ENCODE measurements at places on chromosomes 6 and 20.

DNA sequence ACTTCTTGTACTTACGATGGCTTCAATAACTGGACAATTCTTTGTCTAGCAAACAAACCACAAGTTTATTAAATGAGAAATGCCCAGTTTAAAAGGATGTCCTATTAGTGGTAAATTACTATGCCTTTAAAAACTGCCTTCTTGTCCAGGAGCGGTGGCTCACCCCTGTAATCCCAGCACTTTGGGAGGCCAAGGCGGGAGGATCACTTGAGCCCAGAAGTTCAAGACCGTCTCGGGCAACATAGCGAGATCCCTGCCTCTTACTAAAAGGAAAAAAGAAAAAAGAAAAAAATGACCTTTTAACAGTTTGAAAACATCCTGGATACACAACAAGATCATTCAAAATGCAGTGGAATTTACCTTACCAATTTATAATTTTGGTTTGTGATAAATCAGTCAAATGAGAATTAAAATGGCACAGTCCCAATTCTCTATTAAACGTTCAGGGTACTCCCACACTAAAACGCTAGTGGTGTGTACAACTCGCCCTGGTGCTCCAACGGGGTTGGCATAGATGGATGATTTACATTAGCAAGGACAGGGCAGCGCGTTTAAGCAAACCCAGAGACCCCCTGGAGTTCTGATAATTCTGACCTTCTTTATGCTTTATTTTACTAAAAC, 2.3 kb downstream of the ZBTB2 start:
- DNase-seq = no peak

DNA sequence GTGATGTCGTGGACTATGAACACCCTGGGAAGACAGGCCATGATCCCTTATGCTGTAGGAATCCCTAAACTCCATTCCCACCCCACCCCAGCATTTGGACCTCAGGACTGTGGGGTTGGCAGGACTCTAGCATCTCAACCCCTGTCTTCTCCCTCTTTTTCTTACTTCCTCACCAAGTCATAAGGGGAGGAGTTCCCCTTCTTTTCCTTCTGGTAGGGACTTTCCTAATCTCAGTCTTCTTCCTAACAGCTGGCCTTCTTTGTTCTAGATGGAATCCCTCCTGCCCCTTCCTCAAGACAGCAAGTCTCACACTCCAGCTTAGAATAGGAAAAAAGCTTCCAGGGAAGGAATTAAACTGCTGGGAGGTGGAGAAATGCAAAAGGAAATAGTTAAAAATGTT, 2.3 kb upstream of the SIRPB2 start:
- DNase-seq = no peak

DNA sequence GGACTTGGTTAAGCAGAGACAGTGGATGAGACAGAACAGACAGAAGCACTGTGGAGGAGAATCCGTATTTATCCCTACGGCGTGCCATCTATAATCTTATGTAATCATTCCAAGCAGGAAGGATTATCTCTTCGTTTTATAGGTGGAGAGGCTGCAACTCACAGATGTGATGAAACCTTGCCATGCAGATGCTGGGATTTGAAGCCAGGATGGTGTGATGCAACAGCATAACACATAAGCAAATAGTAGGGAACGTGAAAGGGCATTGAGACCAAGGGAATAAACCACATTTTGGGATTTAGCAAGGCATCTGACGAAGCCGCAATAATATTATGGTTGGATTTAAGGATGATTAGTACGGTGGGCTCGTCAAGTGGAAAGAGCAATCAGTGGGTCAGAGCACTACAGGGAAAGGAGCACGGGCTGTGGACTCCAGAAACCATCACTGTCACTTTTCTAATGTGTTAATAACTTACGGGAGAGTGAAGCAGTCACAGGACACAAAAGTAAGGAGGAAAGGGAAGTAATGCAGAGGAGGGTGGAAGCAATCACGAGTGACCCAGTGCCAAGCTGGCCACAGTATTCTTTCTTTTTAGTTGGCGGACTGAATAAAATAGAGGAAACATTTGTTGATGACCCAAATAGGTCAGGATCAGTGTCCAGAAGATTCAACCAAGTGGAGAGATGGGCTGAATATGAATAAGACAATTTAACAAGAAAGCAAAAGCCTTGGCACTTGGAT, 119.6 kb upstream of the EDN1 start:
- DNase-seq = no peak

DNA sequence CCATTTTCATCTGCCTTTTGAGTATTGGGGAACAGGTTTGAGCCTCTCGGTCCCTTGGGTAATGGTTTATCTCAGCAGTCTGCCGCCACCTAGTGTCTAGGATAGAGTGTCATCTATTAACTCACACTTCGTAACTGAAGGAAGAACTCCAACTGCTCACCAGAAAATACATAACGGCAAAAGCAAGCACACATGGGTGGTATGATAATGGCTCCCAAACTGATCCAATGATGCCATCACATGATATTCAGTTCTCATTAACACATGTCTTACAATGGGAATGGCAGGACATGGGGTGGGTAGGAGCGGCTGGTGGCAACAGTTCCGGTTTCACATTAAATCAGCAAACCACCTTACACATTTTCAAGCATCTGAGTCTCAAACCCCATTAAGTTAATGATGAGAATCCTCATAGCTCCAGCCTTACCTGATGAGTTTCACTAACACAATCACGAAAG, 110.7 kb upstream of the PHACTR1 start:
- no peak for DNase-seq

DNA sequence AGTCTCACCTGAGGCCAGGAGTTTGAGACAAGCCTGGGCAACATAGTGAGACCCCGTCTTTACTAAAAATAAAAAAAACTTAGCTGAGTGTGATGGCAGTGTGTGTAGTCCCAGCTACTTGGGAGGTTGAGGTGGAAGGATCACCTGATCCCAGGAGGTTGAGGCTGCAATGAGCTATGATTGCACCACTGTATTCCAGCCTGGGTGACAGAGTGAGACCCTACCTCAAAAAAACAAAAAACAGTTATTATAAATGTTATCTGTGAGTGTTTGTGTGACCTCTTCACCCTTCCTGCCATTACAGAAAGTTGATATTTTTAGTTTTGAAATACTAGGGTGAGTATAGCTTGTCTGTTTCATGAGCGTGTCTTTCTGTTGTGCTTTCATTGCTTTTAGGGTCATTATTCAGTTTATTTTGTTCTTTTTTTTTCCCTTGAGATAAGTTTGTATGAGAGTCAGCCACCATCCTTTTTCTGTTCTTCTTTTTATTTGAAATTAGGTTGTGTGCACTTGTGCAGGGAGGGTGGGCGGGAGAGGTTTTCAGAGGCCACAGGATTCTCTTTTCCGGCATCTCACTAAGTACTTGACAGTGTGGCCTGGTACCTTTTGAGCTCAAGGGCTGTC, 26.2 kb downstream of the CDYL start:
- no peak for DNase-seq

- no peak for DNase-seq
Measured at GRCh38 chr20:39795401-39796272, 833.5 kb downstream of the DHX35 start.

GRCh38 chr6:101640131-101640530, 246.6 kb downstream of the GRIK2 start:
- DNase-seq = no peak

DNA sequence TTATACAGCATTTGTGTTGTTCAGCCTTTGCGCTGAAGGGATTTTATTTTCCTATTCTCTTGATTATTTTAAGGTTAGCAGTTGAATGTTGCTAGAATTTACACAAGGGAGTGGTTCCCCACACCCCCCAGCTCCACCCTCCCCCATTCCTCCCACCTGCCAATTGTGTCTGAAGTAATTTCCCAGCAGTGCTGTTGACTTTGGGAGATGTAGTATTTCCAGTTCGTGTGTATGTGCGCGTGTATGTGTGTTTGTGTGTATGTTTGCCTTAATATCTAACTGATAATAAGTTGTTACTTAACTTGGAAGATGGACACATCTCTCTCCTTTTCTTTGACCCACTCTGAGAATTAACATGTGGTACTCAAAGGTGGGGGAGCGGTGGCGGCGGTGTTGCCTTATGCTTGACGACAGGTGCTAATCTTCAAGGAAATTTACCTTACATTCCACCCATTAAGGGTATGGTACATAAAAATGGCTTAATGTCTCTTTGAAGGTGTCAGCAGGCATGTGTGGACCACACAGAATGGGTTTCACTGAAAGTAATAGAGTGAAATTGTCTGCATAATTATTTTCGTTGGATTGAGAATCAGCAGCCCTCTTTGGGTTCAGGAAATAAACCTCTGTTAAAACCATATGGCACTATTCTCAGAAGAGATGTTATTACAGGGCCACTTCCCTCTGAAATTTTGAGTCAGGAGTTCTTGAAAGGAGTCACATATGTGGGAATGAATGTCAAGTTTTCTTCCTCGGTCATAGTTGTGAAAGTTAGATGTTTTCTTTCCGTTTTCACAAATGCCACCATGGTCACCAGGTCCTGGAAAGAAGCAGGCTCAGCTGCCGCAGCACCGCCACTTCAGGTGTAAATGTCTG, 95.6 kb upstream of the SUPT3H start:
- no peak for DNase-seq

DNA sequence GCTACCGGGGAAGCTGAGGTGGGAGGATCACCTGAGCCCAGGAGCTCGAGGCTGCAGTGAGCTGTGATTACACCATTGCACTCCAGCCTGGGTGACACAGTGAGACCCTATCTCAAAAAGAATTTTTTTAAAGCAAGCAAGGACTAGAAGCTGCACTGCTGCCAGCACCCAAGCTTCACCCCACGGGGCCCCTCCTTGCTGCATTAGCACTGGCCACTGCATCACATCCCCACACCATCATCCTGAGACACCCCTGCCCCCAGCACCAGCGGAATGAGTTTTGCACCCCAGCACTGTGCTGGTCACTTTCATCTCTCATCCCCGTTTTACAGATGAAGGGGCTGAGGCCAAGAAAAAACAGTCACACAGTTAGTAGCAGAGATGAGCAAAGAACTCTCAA, 30.9 kb downstream of the TBC1D7 start:
- no peak for DNase-seq

- no peak for DNase-seq
Measured at GRCh38 chr6:137320271-137320670, 101.1 kb upstream of the IFNGR1 start.

DNA sequence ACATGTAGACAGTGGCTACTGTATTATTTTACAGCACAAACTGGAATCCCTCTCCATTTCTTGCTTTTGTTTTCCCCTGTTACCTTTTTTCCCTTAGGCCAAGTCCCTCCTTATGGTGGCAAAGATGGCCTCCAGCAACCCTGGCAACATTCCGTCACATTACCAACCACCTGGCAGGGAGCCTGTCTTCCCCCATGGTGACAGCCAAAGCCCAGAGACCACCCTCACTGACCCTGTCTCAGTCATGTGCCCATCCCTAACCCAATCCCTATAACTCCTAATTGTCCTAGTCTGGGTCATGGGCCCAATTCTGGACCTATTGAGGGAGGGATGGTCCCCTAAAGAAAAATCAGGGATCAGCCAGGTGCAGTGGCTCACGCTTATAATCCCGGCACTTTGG, 27.6 kb downstream of the PARD6B start:
- no peak for DNase-seq

DNA sequence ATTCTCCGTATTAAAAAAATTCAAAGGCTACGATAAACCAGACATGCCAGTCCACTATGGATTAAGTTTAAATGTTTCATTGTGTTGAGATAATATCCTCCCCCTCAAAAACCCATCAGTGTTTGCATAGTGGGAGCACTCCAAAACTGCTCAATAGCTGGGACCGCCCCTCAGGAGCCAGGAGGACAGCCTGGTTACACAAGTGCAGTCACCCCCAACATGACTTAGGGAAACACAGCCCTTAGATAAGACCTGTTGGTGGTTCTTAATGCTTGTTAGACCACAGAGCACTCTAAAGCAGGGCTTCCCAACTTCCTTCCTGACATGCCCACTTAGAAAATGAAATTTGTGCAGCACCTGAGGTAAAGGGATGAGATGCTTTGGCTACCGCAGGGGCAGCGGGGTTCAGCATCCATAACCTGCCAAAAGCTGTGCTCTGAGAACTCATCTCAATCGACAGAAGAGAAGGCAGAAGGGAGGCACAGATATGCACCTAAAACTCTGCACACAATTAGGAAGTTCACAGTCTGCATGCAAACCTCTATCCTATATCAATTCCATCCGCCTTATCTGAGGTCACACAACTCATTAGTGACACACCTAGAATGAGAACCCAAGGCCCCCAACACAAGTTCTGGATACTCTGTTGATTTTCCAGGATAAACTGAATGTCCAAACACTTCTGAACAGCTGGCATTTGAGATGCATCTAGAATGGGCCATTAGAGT, 74.3 kb downstream of the RALGAPA2 start:
- no peak for DNase-seq

DNA sequence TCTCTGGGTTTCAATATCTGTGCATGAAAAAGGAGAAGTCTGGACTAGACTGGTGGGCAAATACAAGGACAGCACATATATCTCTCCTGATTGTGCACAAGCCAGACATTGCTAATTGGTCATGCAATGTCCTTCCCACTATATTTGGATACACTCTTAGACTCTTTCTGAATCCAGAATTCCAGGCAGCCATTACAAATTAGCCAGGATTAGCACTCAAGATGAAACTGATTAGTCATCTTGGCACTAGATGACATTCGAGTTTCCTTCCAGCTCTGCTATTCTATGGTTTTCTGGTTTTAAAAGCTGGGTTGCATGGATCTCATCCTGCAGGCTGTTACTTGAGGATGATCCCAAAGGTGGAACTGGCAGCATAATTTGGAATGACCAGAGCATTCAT, 73.2 kb downstream of the SCP2D1 start:
- DNase-seq = no peak

GRCh38 chr20:6814945-6815344, 47.5 kb downstream of the BMP2 start:
- DNase-seq = no peak

DNA sequence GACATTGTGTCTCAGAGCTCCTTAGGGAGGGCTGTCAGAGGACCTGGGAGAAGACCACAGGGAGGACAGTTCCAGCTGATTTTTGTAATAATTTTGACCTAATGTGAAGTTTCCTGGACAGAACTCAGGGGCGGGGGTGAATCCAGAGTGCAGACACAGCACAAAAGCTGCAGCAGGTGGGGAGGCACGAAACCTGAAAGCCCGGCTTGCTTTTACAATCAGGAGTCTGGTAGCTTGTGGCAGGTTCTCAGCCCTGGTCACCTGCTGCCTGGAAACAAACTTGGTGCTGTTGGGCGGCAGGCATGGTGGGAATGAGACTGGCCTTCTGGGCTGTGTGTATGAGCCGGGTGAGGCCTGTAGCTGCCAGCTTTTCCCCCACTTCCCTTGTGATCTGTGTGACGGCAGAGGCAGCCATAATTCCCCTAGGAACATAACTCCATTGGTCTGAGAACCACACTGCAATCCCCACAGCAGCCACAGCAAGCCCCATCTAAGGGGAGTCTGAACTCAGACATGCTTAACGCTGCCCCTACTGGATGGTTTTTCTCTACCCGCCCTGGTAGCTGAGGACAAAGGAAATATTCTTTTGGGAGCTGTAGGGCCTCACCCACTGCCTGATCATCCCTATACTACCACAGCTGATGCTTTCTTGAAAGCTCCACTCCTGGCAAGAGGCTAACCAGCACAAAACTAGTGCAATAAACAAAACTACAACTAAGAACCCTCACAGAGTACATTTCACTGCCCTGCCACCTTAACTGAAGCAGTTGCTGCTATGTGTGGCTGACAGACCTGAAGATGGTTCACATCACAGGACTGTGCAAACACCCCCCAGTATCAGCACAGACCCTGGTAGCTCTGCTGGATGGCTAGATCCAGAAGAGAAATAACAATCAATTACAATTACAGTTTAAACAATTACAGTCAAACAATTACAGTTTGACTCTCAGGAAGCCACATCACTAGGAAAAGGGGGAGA, 1055.1 kb upstream of the GJE1 start:
- no peak for DNase-seq

All from stimulated activated CD4-positive, alpha-beta T cell treated with anti-CD3 and anti-CD28 coated beads, Interleukin-1b, Interleukin-23, amount 100 ng/mL, for 24 hours (primary cell).